T-helper 9 cell (primary cell): ENCODE measurements at places on chromosomes 3 and 15.

GRCh38 chr15:78355177-78355576 lies 15.0 kb downstream of the CRABP1 start:
- no peak for DNase-seq

GRCh38 chr15:51311510-51311909 lies 26.9 kb downstream of the CYP19A1 start:
- no peak for DNase-seq

GRCh38 chr3:132652640-132653270 lies 6.9 kb downstream of the ACAD11 start:
- no peak for DNase-seq

DNA sequence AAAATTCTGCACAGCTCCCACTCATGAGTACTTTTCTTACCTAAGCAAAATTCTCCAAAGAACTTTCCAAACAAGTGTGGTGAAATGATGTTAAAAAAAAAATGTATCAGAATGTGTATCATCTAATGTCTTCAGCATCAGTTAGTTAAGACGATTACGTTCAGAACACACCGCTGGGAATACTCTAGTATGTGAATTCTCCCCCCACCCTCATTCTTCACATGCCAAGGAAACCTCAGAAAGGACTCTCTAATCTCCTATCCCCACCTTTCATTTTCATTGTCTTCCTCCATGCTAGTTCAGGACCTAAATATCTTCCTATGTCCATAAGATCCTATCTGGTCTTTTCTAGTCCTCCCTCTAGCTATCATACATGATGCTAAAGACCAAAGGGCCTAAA lies 457.4 kb downstream of the SHQ1 start:
- no peak for DNase-seq

- DNase-seq: no peak
Observed at GRCh38 chr3:163891771-163892170, 1186.5 kb downstream of the SI start.

DNA sequence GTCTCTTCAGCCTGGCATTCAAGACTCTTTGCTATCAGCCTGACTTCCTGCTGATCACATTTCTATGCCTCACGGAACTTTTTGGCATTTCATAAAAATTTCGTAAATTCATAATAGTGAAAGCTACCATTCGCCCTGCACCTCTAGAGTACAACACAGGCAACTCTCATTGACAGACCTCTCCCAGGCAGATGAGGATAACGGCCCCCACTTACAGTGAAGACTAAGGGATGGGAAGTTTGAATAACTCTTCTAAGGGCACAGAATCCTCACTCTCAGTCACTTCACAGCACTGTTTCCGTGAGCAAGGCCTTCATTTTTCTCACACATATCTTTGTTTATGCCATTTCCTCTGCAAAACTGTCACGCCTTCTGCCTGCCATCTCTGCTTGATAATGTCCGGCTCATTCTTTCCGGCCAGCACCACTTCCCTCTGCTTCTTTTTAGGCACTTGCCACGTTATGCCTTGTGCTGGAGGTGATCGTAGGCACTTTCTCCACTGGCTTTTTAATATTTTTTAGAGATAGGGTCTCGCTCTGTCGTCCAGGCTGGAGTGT lies 224.1 kb upstream of the HES1 start:
- no peak for DNase-seq

GRCh38 chr3:15330031-15330596 lies 2.3 kb downstream of the SH3BP5 start:
- DNase-seq: no peak

- DNase-seq: no peak
Observed at GRCh38 chr15:75063889-75064288, 40.5 kb downstream of the PPCDC start.

DNA sequence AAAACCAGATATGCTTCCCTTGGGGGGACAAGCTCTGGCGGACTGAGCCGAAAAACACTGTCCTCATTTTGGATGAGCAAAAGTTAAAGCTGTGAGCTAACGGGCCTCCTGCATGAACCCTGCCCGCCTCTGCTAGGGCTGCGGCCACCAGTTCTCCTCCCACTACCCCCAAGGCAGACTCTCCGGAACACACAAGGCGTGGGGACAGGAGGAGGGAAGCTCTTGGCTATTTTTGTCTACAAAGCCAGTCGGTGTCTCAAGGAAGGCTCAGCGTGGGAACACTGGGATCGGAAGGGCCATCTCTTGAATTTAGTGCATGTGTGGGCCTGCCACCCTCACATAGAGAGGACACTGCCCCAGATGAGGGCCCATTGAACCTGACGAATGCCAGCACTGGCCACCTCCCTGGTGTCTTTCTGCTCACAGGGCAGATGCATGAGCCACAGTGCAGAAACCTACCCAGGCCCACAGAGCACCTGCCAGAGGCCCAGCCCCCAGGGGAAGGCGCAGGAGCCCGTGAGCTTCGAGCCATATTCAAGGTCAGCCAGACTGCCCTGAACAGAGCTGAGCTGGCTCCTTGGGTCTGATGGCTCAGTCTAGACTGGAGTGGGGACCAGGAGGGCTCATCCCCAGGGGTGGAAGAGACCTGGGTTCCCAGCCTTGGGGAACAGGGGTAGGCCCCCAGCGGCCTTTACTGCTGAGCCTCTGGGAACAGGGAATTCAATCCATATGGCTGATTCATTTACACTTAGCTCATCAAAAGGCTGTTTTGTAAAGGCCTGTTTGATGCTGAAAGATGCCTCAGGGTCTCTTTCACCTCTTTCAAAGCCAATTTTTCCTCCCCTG lies 38.3 kb downstream of the HCN4 start:
- no peak for DNase-seq
